ENCODE measurements at places on chromosomes 2 and 18. TPM values are rescaled to one million over a fixed set of nuclear protein-coding genes. Genes with fewer than 3 reads are reported as not detected.

- no peak for DNase-seq
Observed at GRCh38 chr2:72126186-72127100, 21.2 kb downstream of the CYP26B1 start.

DNA sequence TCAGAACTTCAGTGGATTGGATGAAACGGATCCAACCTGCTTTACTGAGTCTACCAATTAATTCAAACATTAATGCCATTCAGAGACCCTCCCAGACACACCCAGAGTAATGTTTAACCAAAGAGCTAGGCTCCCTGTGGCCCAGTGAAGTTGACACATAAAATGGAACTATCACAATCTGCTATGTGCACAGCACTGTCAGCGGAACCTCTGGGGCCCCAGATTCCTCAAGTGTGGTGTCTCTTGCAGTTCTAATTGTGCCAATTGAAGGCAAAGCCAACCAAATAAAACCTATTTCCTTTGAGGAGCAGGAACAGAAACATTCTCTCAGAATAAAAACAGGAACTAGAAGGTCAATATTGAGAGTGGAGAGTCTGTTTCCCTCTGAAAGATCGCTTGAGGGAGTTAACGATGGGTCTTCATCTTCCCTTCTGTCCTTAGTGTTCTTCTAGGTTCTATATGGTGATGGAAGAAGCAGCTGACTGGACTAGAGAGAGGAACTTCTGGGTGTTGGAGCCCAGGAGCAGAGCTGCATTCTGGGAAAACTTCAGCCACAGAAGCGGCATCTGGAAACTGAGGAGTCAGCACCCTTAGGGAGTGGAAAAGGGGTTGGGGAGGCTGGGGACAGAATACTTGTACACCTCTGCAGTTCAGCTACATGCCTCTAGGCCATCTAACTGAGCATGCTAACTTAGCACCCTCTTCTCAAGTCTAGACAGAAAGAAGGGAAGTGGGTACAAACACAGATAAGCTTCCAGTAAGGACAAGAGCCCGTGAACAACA lies 174.4 kb upstream of the FBXO11 start:
- DNase-seq = no peak

- no peak for DNase-seq
Observed at GRCh38 chr2:98795891-98796676, 65.2 kb upstream of the MGAT4A start.

DNA sequence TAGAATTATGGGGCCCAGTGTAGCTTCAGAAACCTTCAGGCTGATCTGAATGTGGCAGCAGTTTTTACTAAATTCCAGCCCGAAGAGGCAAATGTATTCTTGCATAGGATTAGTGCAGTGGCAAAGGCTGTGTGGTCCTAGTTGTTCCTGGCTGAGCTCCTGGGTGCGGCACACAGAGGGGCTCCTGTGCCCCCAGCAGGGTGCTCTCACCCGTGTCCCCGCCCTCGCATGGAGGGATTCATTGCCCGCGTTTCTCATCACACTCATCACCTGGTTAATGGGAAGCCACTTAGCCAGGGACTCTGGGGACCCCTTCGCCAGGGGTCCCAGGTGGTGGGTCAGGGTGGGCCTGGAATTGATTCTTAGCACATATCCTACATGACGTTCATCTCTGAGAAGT lies 3.9 kb downstream of the KCNG2 start:
- DNase-seq = no peak

DNA sequence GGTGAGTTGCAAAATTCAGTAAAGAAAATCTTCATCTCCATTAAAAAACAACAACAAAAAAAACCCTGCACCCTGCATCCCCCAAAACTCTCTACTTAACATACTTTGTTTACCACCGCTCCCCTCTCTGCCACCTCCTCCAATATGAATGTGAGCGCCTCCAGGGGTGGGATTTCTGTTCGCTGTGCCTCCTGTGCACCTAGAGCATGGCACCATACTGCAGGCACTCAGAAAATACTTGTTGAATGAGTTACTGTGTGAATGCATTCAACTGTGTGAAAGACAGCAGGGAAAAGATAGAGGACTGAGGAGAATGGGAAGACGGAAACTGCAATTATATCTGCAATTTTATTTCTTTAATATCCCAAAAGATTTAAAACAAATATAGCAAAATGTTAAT lies 4.5 kb downstream of the CEBPZ start:
- DNase-seq = no peak

- DNase-seq = no peak
Observed at GRCh38 chr2:111139637-111140317, 19.1 kb downstream of the BCL2L11 start.

- DNase-seq = no peak
Observed at GRCh38 chr2:213923543-213923942, 487.3 kb upstream of the VWC2L start.

Gene IL36RN
- total RNA-seq = not detected

Gene ATP6V1B1
- total RNA-seq = not detected

Data from Caki2 (cell line).